ENCODE measurements at places on chromosomes 5 and 9. TPM values are rescaled to one million over a fixed set of nuclear protein-coding genes. Genes with fewer than 3 reads are reported as not detected.
A peak's percentile ranks its signal among the peaks of the same experiment; 100 is the strongest.

- DNase-seq, result peak; percentile 30
These were observed 1.2 kb downstream of the OTULINL start for GRCh38 chr5:14582797-14583137.

ANKRD31 gene
- not detected for total RNA-seq

GRCh38 chr5:133083901-133084300 lies 32.1 kb downstream of the HSPA4 start:
- DNase-seq, result no peak

GRCh38 chr9:69443178-69443577 lies 118.2 kb downstream of the ENTREP1 start:
- no peak for DNase-seq

- DNase-seq, result no peak
These were observed 171.1 kb downstream of the TARS1 start for GRCh38 chr5:33611877-33612276.

PCDHGB4 gene
- total RNA-seq, result 5.4 TPM

- DNase-seq, result no peak
These were observed 173.6 kb downstream of the GADD45G start for GRCh38 chr9:89778100-89779090.

GRCh38 chr5:17269201-17269600 lies 51.8 kb downstream of the BASP1 start:
- DNase-seq, result no peak

DNA sequence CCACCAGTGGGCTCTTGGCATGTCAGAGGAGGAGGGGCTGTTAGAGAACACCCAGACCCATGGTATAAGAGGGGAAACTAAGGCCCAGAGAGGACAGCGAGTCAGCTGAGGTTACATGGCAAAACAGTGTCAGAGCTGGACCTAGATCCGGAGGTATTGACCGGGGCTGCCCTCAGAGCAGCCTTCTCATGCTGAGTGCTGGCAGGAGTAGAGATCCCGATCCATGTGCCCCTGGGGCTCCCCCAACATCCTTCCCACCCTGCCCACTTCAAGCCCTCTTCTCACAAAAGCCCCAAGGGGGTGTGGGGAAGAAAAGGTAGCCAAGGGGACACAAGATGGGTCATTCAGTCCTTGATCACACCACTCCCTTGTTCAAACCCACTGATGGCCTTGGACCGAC lies 19.9 kb downstream of the CSF1R start:
- DNase-seq, result no peak

DNA sequence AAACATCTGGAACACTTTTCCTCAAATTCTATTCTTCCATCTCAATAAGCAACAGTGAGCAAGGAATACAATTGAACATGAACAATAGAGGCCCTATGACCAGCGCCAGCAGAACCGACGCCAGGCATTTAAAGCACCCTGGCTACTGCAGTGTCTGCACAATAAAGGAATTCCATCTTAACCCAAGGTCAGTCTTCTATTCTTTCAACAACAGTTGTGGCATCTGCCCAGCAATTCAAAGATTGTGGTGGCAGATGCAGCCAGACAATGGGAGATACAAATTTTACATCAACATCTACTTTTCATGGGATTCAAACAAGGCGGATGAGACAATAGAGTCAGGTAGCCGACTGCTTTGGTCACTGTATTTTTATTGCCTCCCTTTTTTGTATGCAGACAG lies 65.9 kb downstream of the ELL2 start:
- DNase-seq, result peak; percentile 42

FST gene
- 3.2 TPM for total RNA-seq

GRCh38 chr9:135726138-135726853 lies 24.3 kb downstream of the KCNT1 start:
- DNase-seq, result no peak

- no peak for DNase-seq
These were observed 97.2 kb downstream of the LPAR1 start for GRCh38 chr9:110940951-110941557.

DNA sequence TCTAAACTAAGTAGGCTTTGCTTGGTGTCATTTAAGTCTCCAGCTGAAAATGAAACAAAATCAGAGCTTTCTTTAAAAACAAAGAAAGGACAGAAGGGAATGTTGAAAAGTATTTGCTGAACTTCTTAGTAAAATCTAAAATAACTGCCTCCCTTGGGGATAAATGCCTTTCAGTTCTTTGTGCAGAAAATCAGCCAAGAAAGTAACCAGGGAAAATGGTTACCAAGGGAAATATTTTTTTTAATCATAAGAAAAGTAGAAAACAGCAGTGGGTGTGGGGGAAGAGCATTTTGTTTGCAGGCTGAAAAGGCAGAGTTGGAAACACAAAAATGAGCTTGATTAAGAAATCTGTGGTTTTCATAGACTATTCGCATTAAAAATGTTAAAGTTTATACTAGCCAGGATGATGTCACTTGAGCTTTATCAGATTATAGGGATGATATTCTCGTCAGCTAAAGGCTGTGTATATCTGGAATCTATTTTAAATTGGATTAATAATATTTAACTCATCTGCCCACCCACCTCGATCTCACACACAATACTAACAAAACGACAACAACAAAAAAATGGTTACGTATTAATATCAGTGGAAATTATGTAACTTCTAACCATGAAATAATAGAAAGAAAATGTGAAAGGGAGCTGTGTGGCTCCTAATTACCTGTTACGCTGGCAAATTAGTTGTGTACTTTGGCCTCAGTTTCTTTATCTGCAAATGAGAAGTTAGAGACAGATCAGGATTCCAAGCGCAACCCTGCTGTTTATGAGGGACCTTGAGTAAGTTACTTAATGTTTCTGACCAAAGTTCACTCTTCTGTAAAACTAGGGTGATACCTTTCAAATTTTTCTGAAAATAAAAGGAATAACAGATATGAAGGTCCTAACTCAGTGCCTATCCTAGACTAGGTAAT lies at the start of gene ECM2:
TSS of gene ECM2 (minus strand) at position 51 of the 911 bp plus-strand sequence. CDS start 13,124 bp downstream, outside the sequence.
- no peak for DNase-seq

GRCh38 chr9:18849270-18849669 lies 183.7 kb downstream of the SAXO1 start:
- DNase-seq, result no peak

GRCh38 chr5:170080217-170080616 lies 25.5 kb upstream of the FOXI1 start:
- DNase-seq, result no peak

CARD9 gene
- 0.79 TPM for total RNA-seq

GRCh38 chr9:127187231-127187956 lies 65.0 kb upstream of the ANGPTL2 start:
- peak; percentile 54 for DNase-seq

GRCh38 chr5:4252385-4252784 lies 656.8 kb downstream of the IRX1 start:
- DNase-seq, result no peak

- DNase-seq, result no peak
These were observed 41.3 kb downstream of the CFAP77 start for GRCh38 chr9:132451276-132451675.

NACC2 gene
- 39.1 TPM for total RNA-seq

DNA sequence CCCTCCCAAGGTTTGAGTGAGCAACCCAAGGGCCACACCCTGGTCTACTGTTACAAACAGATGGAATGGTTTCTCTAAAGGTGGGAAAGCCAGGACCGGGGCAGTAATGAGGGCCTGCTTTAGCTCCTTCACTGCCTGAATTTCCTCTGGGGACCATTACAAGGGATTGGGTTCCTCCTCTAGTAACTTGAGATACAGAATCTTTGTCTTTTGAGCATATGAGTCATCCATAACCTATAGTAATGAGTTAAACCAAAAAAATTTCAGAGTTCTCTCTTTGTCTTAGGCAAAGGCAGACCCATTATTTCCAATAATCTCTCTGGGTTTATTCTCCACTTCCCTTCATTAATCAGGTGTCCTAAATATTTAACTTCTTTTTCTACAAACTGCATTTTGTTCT lies 618.8 kb downstream of the HINT1 start:
- DNase-seq, result no peak

DNA sequence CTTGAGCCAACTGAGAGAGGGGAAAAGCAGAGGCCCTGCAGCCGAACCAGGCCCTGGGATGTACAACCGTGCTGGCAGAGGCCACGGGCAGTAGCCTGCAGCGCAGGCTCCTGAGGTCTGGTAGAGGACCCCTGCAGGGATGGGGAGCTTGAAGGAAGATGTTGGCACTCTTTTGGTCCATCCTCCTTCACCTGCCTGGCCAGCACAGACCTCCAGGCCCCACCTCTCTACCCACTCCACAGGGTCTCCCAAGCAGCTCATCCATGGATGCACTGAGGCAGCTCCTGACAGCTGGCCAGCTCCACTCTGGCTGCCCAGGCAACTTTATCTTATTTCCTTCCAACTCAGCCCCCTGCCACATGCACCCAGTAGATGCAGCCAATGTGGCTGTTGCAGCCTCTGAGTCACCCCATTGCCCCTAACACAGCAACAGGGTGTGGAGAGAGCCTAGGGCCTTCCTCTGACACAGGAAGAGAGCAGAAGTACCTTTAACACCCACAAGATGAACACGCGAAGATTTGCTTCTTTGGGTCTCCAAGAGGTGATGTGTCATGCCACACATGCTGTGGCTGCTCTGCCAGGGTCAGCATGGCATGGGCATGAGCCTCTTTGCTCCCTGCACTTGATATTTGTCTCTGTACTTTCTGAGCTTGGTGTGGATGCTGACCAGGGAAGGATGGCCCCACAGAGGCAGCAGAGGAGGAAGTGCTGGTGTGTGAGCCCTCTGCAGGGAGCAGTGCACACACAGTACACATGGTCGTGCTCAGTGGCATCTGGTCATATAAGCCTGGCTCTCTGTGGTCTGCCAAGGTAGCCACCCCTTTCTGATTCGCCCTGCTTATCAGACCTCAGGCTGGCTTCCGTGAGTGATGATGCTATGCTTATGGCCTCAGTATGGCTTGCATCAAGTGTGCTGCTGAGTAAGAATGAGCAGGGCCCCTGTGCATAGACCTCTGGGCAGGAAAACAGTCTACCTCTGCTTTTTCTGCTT lies 117.2 kb downstream of the NRG2 start:
- no peak for DNase-seq

- no peak for DNase-seq
These were observed 114.3 kb upstream of the PLPPR1 start for GRCh38 chr9:100914266-100914665.

PITX1 gene
- not detected for total RNA-seq

GRCh38 chr9:36903541-36904435 lies 130.3 kb downstream of the PAX5 start:
- no peak for DNase-seq

GRCh38 chr5:137254119-137255090 lies 244.7 kb downstream of the SPOCK1 start:
- DNase-seq, result no peak

GRCh38 chr5:74468421-74468820 lies 172.1 kb downstream of the ENC1 start:
- DNase-seq, result no peak

GRCh38 chr5:36607114-36607571 lies 737 bp downstream of the SLC1A3 start:
- DNase-seq, result peak; percentile 64

IL9 gene
- not detected for total RNA-seq

DNA sequence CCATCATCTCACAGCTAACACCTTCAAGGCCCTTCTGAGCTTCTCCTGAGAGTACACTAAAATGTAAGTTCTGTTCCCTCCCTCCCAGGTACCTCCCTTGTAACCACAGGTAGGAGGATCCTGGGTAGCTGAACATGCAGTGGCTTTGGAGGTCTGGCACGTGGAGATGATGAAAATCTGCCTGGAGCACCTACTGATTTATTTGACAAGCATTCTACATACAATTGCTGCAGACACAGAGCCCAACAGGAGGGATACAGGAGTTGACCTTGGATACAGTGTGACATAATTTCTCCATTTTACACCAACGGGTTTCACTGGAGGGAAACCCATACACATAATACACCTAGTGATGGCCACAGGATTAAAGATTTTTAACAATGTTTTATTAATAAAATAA lies 478.7 kb downstream of the SEMA5A start:
- no peak for DNase-seq

SLC46A2 gene
- not detected for total RNA-seq

TMC1 gene
- not detected for total RNA-seq

HTR1A gene
- not detected for total RNA-seq

DNA sequence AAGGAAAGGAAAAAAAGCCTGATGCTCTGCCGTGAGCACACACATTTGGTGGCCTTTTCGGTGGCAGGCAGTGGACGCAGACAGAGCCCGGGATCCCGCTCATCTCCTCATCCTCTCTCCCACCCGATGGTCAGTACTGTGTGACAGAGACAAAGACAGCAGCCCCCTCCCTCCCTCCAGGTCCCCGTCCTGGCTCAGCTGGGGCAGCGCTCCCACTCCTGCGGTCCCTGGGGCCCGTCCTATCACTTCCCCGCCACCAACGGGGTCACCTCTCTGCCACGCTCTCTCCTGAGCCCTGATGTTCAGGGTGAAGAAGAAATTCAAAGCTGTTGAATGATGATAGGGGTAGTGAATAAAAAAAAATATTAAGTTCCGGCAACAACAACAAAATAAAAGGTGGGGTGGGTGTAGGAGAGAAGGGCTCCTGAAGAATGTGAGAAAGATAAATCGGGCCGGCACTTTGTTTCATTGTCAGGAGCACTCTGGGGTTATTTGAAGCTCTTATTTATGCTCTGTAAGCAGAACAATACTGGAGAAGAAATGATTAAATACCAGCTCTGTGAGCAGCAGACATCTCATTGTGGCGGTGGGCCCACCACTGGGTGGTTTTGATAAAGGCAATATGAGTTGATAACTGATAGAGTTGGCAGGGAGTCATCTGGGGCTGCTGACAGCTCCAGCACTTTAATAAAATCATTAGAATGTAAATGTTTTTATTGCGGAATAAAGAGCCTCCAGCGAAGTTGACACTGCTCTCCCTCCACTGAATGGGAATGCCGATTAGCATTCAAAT lies 417.7 kb downstream of the IRX1 start:
- no peak for DNase-seq

GRCh38 chr9:24572406-24572805 lies 26.7 kb upstream of the IZUMO3 start:
- DNase-seq, result no peak

DNA sequence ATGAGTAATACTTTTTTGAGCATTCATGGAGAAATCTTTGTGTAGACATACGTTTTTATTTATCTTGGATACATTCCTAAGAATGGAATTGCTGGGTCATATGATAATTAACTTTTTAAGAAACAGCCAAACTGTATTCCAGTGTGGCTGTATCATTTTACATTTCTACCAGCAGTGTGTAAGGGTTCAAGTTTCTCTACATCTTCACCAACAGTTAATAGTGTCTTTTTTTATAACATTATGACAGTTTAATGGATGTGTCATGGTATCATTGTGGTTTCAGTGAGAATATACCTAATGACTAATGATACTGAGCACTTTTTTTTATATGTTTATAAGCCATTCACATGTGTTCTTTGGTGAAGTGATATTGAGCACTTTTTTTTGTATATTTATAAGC lies 52.4 kb downstream of the NIPBL start:
- DNase-seq, result no peak

ENDOG gene
- 88.5 TPM for total RNA-seq

- peak; percentile 46 for DNase-seq
These were observed 129.4 kb upstream of the OR13F1 start for GRCh38 chr9:104374711-104375110.

Measured in left ventricle myocardium superior (tissue), 1 donor.